Hepatic stellate cell (primary cell): ENCODE measurements at places on chromosomes 12 and 14.
A peak's percentile ranks its signal among the peaks of the same experiment; 100 is the strongest.

DNA sequence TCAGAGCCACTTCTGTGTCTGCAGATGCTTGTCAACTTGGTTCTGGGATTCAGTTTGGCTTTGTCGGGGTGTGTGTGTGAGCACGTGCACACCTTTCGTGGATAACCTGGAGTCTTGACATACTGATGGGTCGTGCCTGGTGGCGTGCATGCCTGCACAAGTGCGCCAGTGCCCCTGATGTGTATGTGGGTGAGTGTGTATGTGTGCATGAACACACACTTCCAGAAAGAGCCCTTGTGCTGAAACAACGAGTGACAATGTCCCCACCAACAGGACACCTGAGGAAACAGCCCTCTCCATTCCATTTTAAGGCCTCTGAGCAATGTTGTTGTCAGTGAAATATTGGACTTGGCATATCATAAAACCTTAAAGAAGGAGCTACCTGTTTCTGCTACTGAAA, 53.9 kb downstream of the SMUG1 start:
- DNase-seq, result no peak

- DNase-seq, result no peak
Observed at GRCh38 chr14:64929014-64929359, 13.6 kb downstream of the GPX2 start.

DNA sequence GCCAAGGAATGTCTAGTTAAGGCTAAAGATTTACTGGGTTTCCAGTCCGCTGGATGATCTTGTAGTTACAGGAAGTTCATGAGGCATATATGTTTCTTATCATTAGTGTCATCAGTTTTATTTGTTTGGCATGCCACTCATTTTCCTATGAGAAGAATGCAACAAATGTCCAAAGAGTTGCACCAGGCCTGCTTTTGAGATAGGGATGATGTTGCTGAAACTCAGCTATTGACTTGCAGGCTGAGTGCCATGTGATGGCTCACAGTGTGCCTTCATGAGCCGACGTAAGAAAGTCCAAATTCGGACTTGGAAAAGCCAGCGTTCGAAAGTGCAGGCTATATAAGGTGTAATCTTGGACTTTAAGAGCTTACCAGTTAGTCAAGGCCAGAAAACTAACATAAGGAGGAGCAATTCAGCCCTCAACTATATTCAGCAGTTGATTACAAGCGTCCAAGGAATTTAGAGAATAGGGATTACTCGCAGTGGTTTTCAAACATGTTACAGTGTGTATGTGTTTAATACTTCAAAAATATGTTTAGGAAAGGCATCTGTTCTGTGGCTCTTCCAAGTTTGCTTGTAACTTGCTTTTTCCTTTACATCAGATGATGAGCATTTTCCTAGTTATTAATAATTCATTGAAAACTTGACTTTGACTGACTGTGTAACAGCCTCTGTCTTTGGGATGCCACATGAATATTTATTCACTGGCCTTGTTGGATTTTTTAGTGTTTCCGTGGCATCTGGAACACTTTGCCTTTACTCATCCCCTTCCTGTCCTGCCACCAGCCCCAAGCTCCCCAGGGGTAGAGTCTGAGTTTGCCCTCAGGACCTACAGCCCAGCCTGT, 101.3 kb downstream of the LGMN start:
- DNase-seq, result peak; percentile 80

- DNase-seq, result no peak
Observed at GRCh38 chr12:103379670-103380069, 116.1 kb downstream of the C12orf42 start.

DNA sequence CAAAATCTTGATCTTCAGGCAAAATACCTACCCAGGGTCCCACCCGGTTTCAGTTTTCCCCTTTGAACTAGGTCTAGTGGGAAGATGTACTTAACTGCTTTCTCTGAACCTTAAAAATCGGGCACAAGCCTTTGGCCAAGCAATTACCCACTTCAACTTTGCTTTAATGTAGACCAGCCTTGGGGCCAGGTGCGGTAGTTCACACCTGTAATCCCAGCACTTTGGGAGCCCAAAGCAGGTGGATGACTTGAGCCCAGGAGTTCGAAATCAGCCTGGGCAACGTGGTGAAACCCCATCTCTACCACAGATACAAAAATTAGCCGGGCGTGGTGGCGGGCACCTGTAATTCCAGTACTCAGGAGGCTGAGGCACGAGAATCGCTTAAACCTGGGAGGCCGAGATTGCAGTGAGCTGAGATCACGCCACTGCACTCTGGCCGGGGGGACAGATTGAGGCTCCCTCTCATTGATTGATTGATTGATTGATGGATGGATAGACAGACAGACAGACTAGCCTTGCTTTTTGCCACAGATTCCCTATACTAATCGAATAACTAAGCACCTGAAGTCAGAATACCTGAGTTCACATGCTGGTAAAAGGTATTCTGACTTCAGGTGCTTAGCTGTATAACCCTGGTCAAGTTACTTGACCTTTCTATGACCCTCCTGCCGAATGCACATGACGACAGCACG, 1.9 kb downstream of the CLIP1 start:
- DNase-seq, result no peak
